ENCODE measurements at places on chromosomes 11 and 22.
A peak's percentile ranks its signal among the peaks of the same experiment; 100 is the strongest.

GRCh38 chr11:119829402-119829801 lies 100.4 kb upstream of the NECTIN1 start:
- DNase-seq = no peak

- DNase-seq = no peak
Measured at GRCh38 chr22:42170946-42171345, 40.3 kb upstream of the CYP2D6 start.

GRCh38 chr11:19889531-19889930 lies 176.9 kb downstream of the NAV2 start:
- no peak for DNase-seq

GRCh38 chr22:44023404-44024287 lies 456 bp upstream of the PARVB start:
- no peak for DNase-seq

- DNase-seq = no peak
Measured at GRCh38 chr11:34855754-34856095, 60.5 kb downstream of the APIP start.

DNA sequence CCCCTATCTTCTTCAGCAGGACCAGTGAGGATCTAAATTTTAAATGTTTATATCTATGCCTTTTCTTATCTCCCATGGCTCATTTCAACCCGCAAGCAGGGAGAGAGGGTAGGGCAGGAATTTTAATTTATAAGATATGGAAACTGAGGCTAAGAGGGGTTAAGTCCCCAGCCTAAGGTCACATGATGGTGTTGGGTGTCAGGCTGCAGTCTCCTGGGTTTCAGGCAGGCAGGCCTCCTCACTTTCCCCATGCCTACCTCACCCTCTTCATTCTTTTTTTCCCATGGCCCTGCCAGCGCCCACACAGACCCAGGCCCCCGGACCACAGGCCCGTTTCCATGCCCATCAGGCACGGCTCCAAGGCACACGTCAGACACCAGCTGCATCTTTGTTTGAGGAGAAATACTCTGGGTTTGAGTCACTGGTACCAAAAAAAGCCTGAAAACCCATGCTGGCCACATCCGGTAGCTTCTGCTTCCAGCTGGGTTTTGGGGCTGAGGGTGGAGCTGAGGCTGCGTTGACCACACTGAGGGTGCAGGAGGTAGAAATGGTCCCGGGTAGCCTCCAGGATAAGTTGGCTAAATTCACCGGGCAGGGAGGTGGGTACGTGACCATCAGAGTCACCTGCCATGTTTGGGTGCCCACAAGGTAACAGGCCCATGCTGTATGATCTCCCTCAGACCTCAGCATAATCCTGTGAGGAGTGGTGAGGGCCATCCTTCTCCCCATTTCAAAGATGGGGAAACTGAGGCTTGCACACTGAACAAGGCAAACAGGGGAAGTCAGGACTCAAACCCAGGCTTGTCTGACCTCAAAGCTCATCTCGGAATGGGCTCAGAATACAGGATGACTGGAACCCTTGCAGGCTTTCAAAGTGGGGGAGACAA lies 7.5 kb downstream of the CRYBB1 start:
- DNase-seq = no peak

GRCh38 chr11:122619757-122620156 lies 35.8 kb upstream of the UBASH3B start:
- no peak for DNase-seq

GRCh38 chr11:16611926-16612565 lies 126.4 kb upstream of the C11orf58 start:
- peak; percentile 57 for DNase-seq

DNA sequence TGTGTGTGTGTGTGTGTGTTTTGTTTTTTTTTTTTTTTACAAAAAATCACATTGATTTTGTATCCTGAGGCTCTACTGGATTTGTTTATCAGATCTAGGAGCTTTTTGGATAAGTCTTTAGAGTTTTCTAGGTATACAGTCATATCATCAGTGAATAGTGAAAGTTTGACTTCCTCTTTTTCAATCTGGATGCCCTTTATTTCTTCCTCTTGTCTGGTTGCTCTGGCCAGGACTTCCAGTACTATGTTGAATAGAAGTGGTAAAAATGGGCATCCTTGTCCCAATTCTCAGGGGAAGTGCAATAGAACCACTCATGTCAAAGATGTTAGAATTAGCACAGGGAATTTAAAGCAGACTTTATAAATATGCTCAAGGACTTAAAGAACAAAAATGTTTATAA lies 32.6 kb upstream of the PRDM11 start:
- DNase-seq = no peak

DNA sequence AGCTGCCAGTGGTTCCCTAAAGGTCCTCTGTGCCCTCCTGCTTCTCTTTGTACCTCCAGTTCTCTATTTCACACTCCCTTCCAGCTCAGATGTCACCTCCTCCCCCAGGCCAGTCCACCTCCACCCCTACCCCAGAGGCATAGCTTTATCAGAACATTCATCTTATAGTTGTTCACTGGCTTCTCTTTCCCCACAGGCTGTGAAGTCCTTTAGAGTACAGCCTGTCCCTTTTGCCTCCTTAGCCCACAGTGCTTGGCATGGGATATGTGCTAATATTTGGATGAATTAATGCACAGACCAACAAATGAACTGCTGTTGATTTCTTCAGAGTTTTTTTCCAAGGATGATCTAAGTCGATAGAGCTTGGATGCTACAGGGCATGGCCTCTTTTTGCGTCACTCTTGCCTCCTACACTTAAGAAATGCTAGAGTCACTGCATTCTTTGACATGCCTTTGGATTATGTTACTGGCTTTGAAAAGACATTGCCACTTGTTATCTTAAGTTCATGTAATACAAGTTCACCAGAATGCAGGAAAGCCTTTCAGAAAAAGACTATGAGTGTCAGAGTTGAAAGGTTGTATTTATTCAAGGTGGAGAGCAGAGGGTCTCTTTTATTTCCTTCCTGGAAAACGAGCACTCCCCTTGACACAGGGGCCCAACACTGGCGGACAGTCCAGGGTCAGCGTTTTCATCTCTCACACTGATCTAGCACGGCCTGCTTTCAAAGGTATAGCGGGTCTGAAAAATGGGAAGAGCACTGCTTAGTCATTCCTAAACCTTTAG lies 75.7 kb downstream of the PISD start:
- DNase-seq = peak; percentile 34

- no peak for DNase-seq
Measured at GRCh38 chr22:20813056-20813455, 39.1 kb downstream of the SERPIND1 start.

GRCh38 chr11:3781423-3781822 lies 15.9 kb downstream of the NUP98 start:
- no peak for DNase-seq

- DNase-seq = no peak
Measured at GRCh38 chr11:113581713-113582112, 106.5 kb upstream of the DRD2 start.

GRCh38 chr11:35234460-35235156 lies 95.6 kb downstream of the CD44 start:
- no peak for DNase-seq

DNA sequence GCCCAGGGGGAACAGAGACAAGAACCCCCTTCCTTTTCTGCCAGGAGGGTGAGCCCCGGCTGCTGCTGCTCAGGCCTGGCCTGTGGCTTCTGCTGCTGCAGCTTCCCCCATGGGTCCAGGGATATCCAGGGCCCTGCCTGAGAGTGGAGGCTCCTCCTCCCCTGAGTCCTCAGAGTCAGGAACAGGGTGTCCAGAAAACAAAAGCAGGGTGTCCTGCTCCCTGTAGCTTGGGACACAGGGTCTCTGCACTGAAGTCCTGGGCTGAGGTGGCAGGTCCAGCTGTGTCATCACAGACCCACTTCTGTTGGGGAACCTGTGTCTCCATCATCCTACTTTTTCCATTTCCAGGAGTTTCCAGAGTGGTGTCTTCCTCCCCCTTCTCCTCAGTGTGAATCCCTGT lies 76.1 kb downstream of the ZNF280B start:
- DNase-seq = no peak

DNA sequence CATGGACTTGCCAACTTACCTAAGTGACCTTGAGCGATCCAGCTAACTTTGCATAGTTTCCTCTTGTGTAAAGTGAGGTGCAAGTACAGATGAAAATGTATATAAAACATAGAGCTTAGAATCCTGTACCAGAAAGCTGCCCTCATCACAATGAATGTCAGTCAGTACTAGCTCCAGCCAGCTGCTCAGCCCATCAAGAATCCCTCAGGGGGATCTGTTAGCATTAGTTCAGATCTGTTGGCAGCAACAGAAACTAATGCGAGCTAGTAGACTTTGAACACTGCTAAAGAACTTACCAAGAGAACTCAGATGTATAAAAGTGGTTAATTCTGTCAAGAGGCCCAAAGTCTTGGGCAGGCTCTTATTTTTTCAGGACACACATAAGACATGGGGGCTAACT lies 6.3 kb upstream of the C11orf91 start:
- no peak for DNase-seq

GRCh38 chr11:65066315-65066714 lies 8.0 kb upstream of the NAALADL1 start:
- DNase-seq = no peak

- no peak for DNase-seq
Measured at GRCh38 chr22:46614025-46614931, 5.9 kb upstream of the GRAMD4 start.

DNA sequence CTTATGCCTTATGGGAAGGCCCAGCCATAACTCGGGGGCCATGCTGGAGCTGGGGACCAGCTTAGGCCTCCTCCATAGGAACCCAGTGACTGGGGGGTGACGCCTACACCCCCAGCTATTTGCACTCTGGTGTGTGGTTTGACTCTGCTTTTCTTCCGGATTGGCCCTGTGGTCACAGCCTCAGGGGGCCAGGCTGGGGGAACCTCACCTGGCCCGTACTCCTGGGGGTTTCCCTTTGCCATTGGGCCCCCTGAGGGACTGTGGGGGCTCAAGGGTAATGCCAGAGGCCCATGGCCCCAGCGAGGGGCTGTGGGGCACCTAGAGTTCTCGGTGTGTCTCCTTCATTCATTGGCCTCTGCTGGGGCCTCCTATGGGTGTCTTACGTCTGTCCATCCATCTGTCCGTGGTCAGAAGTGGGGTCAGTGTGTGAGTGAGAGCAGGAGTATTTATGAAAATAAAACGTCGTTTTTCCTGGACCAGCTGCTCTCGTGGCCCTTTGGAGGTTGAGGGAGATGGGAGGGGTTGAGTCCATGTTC lies 6.3 kb upstream of the SH3BP1 start:
- no peak for DNase-seq

- DNase-seq = no peak
Measured at GRCh38 chr11:99781074-99781473, 760.3 kb downstream of the CNTN5 start.

DNA sequence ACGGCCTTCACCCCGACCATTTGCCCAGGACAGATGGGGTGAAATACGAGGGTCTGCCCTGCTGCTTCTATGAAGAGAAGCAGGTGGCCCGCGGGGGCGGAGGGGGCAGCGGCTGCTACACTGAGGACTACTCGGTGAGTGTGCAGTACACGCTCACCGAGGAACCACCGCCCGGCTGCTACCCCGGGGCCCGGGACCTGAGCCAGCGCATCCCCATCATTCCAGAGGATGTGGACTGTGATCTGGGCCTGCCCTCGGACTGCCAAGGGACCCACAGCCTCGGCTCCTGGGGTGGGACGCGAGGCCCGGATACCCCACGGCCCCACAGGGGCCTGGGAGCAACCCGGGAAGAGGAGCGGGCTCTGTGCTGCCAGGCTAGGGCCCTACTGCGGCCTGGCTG lies 11.2 kb downstream of the C22orf31 start:
- no peak for DNase-seq

DNA sequence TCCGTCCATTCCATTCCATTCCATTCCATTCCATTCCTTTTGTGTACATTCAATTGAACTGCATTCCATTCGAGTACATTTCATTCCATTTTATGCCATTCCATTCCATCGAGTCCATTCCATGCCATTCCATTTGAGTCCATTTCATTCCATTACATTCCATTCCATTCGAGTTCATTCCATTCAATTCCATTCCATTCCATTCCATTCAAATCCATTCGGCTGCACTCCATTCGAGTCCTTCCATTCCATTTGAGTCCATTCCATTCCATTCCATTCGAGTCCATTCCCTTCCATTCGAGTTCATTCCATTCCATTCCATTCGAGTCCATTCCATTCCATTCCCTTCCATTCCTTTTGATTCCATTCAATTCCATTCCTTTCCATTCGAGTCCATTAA lies 4800.6 kb upstream of the OR11H1 start:
- DNase-seq = no peak

DNA sequence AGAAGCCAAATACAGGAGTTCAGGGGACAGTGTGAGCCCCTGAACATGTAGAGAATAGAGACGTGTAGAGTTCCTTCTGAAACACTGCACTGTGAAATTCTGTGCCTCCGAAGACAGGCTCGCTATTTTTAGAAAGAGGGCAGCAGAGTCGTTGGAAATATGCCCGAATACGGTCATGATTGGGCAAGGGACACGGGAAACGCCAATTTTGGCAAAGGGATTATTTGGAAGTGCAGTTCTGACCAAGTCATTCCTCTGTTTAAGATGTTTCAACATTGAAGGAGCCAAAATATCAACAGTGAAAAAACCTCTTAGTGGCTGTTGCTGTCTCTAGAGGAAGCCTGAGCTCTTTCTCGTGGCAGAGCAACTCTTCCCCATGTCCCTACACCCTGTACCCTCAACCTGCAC lies 9.5 kb upstream of the CBX6 start:
- DNase-seq = no peak

DNA sequence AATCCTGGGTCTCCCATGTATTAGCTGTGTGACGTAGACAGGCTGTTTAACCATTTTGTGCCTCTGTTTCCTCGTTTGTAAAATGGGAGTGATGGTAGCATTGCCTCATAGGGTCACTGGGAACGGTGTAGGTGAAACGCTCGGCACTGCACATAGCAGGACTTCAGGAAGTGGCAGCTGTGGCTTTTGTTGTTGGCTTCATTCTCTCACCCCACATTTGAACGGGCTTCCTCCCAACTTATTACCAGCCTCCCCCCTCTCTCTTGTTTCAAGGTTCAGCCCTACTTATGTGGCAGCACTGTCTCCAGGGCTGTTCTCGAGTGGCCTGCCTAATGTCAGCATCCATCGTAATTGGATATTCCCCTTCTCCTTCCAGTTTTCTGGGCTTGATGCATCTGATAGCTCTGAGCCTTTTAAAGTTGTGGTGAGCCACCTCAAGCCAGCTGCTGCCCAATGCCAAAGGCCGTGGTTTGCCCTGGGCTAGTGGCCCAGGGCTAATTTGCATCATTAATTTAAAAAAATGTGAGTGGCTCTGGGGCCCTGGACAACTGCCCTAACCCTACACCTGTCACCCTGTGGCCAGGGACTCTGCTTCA lies 217.8 kb upstream of the TBCEL start:
- no peak for DNase-seq

Data from right renal pelvis (tissue), 4 donors.